ENCODE measurements at places on chromosomes 5 and 9.

DNA sequence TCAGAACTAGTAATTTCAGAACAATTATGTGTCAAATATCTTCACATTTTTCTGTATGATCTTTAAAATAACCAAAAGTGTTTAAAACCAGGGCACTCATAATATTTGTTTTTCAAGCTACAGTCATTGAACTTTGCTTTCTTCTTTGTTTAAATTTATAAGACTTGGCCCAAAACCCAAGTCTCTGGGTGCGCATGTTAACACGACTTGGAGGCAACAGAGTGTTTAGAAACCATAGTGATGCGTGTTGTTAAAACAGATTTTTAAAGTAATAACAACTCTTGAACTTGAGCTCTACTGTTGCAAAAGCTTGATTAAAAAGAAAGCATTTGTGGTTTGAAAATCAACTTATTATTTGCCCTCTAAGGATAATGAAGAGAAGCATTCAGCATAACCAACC is 26.0 kb upstream of the GRIN3A start:
- no peak for DNase-seq

DNA sequence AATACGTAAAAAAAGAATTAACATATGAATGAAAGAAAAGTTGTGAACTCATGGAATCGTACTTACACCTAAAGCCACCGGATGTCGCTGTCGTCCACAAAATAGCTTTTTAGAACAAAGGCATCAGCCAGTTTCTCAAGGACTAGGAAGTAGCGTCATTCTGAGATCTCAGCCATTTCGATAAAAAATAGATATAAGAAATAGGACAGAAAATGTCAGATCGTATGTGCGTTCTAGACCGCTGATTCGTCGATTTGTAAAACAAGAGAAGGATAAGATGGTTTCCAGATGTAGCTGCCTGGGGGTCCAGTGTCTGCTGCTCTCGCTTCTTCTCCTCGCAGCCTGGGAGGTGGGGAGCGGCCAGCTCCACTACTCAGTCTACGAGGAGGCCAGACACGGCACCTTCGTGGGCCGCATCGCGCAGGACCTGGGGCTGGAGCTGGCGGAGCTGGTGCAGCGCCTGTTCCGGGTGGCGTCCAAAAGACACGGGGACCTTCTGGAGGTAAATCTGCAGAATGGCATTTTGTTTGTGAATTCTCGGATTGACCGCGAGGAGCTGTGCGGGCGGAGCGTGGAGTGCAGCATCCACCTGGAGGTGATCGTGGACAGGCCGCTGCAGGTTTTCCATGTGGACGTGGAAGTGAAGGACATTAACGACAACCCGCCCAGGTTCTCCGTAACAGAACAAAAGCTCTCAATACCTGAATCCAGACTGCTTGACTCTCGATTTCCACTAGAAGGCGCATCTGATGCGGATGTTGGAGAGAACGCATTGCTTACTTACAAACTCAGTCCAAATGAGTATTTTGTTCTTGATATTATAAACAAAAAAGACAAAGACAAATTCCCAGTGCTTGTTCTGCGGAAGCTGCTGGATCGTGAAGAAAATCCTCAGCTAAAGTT is at the start of gene PCDHA10:
Gene PCDHA10, plus strand, starts transcription at position 126 of the 903 bp plus-strand sequence. Its CDS starts 152 bp downstream, at position 278.
- DNase-seq: no peak

DNA sequence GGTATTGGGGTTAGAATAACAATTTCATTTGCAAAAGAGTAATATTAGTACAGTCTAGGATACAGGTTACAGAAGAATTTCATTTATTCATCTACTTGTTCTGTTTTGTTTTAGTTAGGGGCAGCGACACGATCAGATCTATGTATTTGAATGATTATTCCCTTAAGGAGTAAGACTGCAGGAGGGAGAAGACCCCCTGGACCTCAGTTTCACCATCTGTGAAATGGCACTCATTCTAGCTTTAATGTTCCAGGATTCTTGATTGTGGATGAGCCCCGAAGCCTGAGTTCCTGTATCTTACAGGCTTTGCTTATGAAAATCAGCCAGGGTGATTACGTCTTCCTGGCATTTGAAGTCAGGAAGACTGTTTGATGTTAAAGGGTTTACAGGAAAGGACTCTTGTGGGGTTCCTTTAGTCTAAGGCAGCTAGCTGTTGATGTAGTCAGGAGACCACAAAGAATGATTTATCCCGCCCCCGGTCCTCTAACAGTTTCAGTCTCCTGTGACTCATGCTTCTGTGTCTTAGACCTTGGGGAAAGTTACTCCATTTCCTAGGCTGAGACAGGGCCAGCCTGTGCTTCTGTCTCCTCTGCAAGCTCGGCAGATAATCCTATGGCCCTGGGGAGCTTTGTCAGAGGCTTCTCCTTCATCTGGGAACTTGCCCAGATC is 11.5 kb downstream of the SMIM3 start:
- DNase-seq: peak; percentile 85

DNA sequence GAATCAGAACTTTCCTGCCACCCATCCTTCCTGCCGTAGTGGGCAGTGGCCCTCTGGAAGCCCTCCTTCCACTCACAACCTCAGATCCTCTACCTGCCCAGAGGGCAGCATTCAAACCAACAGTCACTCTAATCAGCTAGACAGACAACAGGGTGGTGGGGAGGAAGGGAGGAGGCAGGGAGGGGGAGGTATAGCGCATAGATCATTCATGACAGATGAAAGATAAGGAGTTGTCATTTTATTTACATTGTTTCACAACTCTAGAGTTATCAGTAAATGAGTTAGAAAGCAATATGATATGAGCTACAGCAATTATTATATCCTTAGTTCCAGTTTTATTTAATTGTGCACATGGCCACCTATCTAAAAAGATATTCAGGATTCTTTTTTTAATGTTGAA is 852 bp downstream of the IL9 start:
- no peak for DNase-seq

GRCh38 chr5:84715686-84716085 is 331.0 kb upstream of the EDIL3 start:
- no peak for DNase-seq

DNA sequence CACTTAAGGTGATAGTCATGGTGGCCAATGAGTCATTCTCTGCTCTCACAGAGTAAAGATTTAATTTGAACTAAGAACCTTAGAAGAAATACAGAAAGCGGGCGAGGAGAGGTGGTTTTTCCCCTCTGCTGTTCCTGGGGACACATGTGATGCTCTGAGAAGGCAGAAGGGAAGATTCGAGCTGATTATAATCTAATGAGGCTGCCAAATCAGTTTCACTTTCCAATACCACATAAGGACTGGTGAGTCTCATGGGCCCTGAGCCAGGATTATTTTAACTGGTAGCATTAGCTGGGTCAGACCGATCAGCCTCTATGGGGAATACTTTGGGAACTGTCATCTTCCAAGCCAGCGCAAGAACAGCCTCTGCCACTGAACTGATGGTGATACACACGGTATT is 116.5 kb downstream of the SLC1A3 start:
- no peak for DNase-seq

- DNase-seq: no peak
Measured at GRCh38 chr5:176643491-176644219, 3.6 kb upstream of the TSPAN17 start.
